Hematopoietic multipotent progenitor cell treated with erythropoietin and hydrocortisone succinate and interleukin-3 and kit ligand, for 4 days (in vitro differentiated cells): ENCODE measurements at places on chromosomes 1 and 21.

DNA sequence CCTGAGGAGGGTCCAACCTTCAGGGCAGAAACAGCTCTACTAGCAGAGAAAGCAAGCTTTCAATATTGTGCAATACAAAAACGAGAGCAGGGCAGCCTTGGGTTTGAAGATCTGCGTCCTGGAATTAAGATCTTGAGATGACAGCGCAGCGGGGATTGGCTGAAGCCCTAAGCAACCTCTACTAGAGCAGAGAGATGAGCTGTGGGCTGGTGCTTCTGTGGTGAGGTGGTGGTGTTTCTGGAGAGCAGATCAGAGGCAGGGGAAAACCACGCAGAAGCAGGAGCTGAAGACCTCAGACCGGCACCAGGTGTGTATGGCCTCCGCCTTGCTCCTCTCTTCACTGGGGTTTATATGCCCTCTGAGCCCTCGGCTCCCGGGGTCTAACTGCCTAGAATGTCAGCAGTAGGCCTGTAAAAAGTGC, 12.5 kb downstream of the TRAF3IP3 start:
- DNase-seq: peak; percentile 83

- DNase-seq: no peak
These were observed 8.3 kb downstream of the IL20 start for GRCh38 chr1:206873603-206874188.

- DNase-seq: no peak
These were observed at the start of gene HMGCS2 for GRCh38 chr1:119768778-119769177. Gene HMGCS2, minus strand, starts transcription at chr1:119768905. Its CDS starts 61 bp downstream, at chr1:119768844.

DNA sequence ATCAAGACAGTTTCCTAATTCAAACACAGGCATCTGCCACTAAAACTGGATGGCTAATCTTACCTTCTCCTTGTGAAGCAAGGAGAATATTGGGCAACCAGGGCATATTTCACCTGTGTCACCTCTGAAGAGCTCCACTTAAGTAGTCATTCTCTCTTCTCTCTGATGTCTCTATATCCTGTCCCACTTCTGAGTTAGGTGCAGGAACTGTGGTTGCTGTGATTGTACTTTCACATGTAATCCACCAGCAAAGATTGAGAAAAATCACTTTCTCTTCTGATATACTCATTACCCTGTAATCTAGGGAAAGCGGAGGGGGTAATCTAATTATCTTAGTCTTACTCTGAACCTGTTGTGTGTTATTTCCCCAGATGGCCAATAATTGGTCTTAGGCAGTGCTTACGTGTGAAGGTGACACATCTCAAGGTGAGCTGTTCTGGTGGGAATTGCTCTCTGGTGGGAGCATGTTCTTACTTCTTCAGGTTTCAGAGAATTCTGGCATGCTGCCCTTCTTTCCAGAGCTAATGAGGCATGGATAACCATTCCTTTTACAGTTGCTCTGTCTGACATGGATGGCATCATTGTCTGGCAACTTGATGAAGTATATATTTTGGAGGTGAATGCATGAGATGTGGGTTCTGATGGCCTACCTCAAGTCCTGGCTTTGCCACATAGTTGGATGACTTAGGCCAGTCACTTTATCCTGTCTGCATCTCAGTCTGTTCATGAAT, 12.0 kb downstream of the XCL2 start:
- DNase-seq: no peak

- no peak for DNase-seq
These were observed 63.8 kb downstream of the TGFB2 start for GRCh38 chr1:218408942-218409341.

DNA sequence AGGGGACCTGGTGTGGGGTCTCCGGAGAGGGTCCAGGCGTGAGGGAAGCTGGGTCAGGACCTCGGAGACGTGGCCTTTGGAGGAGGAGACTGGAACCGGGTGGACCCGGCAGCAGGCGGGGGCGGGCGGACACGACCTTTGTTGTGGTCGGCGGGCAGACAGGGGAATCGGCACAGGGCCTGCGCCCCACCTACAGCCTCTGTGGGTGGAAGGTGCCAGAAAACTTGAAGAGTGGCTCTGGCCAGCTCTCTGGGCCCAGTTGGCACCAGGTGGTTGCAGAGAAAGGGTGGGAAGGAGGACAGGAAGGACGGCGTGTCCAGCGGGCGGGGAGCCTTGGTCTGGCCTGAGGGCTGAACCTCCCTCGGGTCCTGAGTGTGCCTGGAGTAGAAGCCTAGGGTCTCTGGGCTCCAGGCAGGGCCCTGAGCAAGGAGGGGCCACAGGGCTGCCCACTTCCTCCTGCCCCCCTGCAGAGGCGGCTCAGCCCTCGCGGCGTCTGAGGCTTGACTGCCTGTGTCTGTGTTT, 7.7 kb upstream of the TTLL10 start:
- DNase-seq: no peak

DNA sequence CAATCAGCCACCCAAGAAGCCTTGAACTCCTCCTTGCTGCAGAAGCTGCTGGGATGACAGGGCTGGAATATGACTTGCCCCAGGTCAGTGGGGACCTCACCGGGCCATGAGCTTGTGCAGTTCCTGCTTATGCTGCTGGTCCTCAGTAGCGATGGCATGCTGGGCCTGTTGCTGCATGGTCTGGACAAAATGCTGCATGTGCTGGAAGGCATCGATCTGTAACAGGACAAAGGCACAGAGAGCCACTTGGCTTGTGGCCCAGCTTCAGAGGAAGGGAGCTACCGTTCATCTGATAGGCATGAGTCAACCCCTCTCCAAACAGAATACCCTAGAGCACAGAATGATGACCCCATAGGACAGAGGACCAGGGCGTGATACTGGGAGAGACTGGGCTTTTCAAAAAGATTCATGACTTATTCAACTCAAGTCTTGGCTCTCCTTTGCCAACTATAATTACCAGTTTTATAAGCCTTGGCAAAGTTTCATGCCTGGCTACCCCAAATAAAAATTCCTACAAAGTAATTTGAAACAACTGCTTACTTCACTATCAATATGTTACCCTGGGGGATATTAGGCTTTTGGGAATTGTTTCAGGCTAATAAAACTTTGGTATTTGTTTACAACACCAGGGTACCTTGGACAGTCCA, 34.7 kb upstream of the EXOSC10 start:
- DNase-seq: peak; percentile 8

DNA sequence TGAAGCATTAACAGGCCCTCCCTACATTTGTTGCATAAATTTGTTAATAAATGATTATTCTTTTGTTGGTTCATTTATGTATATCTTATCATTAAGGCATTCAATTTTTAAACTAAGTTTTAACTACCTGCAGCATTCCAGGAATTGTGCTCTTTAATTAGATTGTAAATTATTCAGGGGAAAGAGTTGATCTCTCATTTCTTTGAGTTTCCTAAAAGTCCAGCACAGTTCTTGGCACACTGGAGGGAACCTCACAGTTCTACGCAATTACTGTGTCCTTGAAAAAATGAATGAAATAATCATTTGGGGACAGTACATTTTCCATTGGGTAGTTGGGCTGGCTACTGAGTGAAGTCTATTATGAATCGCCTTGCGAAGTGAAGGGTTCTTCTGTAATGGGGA, 493 bp upstream of the STXBP3 start:
- no peak for DNase-seq

GRCh38 chr1:68011657-68012375, 38.6 kb downstream of the DIRAS3 start:
- DNase-seq: no peak

DNA sequence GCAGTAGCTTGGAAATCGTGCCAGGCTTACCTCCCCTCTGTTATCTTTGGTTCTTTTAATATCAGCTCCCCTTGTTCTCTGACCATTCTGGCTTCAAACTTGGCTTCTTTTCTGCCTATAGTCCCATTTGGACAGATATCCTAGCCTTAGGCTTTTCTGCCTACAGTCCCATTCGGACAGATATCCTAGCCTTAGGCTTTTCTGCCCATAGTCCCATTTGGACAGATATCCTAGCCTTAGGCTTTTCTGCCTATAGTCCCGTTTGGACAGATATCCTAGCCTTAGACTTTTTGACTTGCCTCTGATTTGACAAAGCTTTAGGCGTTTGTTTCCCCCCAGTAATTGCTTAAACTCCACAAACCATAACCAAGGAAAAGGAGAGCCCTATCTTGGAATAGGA, 25.6 kb downstream of the CHML start:
- DNase-seq: no peak

GRCh38 chr1:47298025-47298699, 15.8 kb downstream of the STIL start:
- no peak for DNase-seq

- peak; percentile 83 for DNase-seq
These were observed 30.6 kb upstream of the CTPS1 start for GRCh38 chr1:40948741-40949443.

DNA sequence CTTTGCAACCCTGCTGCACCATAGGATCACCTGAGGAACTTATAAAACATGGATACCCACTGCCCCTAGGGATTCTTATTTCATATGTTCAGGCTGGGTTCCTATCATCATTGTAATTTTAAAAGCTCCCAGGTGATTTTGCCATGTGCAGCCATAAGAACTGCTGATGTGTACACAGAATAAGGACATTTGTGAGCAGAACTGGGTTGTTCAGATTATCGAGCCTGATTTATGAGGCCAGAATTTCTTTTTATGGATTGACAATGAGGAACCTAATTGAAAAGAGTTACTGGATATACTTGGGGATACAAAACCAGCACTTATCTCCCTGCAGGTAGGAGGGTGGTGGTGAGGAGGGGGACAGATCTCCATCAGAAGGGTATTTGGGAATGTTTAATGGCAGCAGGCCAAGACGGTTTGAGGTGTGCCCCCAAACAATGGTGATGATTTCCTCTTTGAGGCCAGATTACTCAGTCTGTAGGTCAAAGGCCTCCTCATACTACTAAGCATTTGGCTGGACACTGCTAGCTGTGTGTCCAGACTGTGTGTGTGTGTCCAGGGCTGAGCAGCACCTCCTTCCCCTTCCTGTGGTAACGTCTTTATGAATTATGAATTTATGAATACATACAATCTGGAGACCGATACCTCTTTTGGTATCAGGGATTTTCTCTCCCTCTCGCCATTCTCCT, 18.9 kb downstream of the NOS1AP start:
- DNase-seq: no peak

DNA sequence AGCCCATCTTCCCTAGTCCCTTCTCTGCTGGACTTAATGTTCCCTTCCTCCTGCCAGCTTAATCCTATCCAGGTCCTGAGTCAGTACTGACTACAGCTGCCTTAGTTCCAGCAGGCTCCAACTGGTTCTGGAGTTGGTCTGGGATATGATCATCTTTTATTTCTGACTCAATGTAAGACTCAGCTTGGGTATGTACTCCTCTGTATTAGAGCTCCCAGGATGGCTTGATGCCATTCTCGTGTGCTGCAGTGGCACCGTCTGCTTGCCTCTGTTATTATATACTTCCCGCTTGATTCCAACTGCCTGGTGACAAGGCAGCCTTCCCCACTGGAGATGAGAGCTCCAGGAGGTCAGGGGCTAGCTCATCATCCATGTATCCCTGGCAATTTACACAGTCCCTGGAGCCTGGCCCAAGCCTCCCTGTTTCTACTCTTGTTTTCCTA, 164.4 kb upstream of the DPT start:
- DNase-seq: no peak

DNA sequence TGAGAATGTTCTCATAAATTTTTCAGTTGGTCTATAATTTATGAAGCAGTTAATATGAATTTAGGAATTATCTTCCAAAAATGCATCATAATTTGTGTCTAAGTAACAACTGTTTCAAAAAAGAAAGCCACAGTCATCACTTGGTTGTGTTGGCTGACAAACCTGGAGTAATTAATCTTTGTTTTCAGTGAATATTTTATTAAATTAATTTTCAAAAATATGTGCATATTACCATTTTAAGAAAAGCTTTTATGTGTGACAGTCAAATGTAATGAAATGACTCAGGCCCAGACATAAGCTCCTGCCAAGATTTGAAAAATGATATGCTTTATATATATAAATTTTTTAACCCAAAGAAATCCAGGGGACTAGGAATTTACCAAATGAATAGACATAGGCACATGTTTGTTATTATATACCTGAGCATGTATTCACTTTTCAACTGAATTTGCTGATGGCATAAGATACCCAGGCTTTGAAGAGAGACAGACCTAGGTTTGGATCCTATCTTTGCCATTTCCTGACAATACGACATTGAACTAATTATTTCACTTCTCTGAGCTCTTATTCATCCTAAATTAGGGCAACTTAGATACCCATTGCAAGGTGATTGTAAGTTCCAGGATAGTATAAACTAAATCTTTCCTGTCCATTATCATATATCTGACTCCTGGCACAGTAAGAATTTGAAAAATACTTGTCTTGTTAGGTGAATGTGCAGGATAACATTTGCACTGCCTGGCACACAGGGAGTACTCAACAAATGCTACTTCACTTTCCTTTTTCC, 729.5 kb upstream of the ADGRL2 start:
- no peak for DNase-seq

GRCh38 chr1:186760446-186760845, 68.3 kb upstream of the PLA2G4A start:
- DNase-seq: peak; percentile 83

GRCh38 chr1:25813734-25814471, 5.9 kb upstream of the MTFR1L start:
- DNase-seq: no peak

- no peak for DNase-seq
These were observed 472.0 kb downstream of the SMYD3 start for GRCh38 chr1:246035060-246035541.

GRCh38 chr1:53315456-53316423, 12.1 kb downstream of the LRP8 start:
- DNase-seq: peak; percentile 44

DNA sequence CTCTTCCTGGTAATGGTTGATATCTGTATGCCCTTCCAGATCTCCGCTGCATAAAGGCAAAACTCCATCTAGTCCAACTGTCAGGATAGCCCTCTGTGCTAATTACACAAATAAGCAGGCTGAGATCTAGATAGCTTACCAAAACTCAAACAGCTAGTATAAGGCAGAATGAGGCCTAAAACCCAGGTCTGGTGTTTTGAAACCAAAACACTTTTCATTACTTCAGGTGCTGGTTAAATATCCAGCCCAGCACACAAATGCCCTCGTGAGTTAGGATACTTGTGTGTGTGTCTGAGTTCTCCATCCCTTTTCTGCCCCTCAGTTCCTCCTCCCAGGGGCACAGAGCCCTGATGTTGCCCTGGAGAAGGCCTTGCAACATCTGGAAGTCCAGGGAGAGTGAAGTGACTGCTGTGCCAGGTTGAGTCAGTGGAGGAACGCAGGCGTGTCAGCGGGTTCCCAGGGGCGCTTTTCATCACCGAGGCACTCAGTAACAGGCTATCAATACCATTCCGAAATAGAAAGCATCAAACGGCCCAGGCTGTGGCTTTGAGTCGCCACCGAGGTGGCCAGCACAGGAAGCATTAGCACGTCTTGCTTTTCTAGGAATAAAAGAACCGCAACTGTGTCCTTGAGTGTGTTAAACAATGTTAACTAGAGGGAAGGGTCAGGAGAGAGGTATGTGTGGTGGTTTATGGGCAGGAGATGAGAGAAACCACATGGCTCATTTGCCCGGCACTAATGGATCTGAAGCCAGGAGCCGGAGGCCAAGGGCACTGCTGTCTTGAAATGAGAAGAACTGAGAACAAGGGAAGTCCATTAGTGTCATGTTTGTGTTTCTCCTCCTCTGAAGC, 90.7 kb upstream of the WLS start:
- no peak for DNase-seq

GRCh38 chr1:177077006-177077405, 87.5 kb downstream of the ASTN1 start:
- DNase-seq: no peak
